Stomach (tissue), 19 donors: ENCODE measurements at places on chromosomes 11 and 22.
A peak's percentile ranks its signal among the peaks of the same experiment; 100 is the strongest.

GRCh38 chr22:31139866-31140716 is at the start of gene PLA2G3:
PLA2G3 (minus strand) TSS chr22:31140508; CDS start chr22:31140354, 154 bp downstream.
- peak; percentile 68 for DNase-seq

- DNase-seq: peak; percentile 58
Observed at GRCh38 chr11:69251639-69252489, 42.1 kb upstream of the MYEOV start.

- DNase-seq: no peak
Observed at GRCh38 chr11:125679397-125679796, 1.2 kb downstream of the ACRV1 start.

DNA sequence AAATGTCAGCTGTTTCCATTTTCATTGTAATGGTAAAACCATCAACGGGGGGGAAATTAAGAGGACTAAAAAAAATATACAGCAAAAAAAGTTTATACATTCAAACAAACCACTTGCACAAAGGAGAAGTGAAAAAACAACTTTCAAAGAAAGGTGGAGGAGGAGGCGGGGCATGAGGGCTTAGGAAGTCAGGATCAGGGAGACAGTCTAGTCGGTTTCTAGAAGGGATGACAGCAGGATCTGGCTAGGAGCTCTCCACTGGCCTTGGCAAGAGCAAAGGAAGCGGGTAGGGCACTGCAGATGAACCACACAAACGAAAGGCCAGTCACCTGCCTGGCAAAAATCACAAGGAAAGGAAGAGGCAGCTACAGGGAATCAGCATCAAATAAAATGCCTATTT is 31.0 kb downstream of the NAP1L4 start:
- DNase-seq: no peak

- no peak for DNase-seq
Observed at GRCh38 chr11:850775-851763, 8.4 kb downstream of the TSPAN4 start.
